ENCODE measurements at places on chromosomes 7 and 10. TPM values are rescaled to one million over a fixed set of nuclear protein-coding genes. Genes with fewer than 3 reads are reported as not detected.

OR6B1 gene
- not detected for total RNA-seq

PANK1 gene
- total RNA-seq, result 2.6 TPM

NKX1-2 gene
- total RNA-seq, result not detected

MCM10 gene
- 16.0 TPM for total RNA-seq

CPA2 gene
- not detected for total RNA-seq

STEAP4 gene
- not detected for total RNA-seq

All from epithelial cell of umbilical artery (primary cell).